ENCODE measurements at places on chromosomes 5 and 9.

DNA sequence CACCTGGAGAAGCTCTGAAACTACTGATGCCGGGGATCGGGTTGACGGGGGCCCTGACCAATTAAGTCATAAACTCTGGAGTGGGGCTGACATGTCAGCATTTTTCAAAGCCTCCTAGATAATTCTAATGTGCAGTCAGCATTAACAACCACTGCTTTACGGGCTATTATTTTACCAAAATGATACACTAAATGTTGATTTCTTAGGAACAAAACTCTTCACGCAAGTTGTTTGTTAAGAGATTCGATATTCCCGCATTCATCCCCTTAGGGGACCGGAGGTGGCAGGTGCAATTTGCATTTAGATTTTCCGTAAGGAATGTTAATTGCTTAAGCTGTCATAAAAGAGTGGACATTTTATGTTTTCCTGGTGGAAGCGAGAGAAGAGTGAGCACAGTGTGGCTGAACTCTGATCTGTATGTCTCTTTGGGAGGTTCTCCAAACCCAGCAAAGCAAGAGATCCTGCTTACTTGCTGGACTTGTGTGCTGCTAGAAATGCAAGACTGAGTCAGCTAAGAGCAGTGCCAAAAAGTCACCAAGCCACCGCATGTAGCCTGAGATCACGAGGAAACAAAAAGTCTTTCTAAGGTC, 77.6 kb downstream of the UGCG start:
- no peak for DNase-seq

GRCh38 chr5:96332535-96333366, 100.3 kb downstream of the PCSK1 start:
- no peak for DNase-seq

DNA sequence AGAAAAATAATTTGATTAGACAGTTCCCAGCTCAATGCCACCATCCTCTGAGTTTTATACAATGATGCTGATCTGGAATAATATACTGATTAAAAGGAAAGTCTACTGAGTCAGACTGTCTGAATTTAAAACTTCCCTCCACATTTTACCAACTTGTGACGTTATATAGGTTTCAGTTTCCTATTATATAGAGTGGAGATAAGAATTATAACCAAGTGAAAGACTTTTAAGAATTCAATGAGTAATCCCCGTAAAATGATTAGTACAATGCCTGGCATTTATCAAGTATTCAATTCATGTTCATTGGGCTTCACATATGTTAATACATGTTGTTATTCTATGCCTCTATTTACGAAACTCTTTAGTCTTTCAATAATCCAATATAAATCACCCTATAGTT, 166.0 kb downstream of the CDH9 start:
- no peak for DNase-seq

DNA sequence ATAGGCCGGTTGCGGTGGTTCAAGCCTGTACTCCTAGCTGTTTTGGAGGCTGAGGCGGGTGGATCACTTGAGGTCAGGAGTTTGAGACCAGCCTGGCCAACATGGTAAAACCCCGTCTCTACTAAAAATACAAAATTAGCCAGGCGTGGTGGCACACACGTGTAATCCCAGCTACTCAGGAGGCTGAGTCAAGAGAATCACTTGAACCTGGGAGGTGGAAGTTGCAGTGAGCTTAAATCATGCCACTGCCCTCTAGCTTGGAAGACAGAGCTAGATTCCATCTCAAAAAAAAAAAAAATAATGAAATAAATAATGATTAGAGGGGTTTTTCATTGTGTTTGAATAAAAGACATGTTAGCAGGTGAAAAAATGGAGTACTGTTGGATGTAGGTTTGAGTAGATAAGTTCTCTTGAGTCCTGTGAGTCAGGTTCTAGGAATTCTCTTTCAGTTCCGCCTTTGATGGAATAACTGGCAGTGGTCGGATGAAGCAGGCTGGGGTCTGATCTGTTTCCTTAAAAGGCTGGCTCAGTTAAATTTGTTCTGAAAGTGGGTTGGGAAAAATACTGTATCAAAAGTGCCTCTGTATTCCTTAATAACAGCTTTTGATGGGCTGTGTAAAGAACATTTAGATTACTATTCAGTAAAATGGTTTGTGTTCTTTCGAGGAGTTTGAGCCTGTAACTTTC, 73.2 kb downstream of the AOPEP start:
- DNase-seq = no peak

DNA sequence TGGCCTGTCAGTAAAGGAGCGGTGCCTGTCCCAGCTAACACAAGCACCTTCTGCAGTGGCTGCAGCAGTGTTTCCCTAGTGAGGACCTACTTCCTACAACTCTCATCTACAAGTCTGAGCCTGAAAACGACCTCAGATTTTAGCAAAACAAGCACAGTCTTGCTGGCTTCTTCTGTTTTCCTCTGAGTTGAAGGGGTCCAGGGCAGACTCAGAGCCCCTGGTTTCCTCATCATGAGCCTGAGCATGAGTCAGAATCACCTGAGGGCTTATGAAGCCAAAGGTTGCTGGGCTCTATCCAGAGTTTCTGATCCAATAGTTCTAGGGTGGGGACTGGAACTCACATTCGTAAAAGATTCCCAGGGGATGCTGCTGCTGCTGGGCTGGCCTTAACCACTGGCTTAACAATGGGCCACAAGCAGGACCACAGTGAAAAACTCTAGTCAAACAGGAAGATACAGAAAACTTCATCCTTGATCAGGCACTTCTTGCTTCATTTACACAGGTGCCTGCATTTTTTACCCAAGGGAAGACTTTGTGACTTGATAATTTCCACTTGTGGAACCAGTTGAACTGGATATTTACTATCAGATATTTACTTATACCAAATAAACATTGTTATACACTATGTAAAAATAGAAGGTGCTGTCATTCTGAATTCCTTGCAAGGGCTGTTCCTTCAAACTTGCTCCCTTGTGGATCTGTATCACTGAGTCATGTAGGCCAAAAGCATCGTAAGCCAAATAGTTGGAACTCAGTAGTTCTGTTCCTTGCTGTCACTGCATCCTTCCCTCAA, 4.3 kb upstream of the ACER2 start:
- DNase-seq = no peak

- DNase-seq = no peak
Observed at GRCh38 chr5:3230254-3230653, 365.4 kb upstream of the IRX1 start.

GRCh38 chr9:68551191-68551590, 10.5 kb upstream of the TMEM252 start:
- DNase-seq = no peak

GRCh38 chr9:110240198-110240597, 16.1 kb downstream of the TXN start:
- no peak for DNase-seq

GRCh38 chr9:5551368-5552150, 41.2 kb downstream of the PDCD1LG2 start:
- no peak for DNase-seq

DNA sequence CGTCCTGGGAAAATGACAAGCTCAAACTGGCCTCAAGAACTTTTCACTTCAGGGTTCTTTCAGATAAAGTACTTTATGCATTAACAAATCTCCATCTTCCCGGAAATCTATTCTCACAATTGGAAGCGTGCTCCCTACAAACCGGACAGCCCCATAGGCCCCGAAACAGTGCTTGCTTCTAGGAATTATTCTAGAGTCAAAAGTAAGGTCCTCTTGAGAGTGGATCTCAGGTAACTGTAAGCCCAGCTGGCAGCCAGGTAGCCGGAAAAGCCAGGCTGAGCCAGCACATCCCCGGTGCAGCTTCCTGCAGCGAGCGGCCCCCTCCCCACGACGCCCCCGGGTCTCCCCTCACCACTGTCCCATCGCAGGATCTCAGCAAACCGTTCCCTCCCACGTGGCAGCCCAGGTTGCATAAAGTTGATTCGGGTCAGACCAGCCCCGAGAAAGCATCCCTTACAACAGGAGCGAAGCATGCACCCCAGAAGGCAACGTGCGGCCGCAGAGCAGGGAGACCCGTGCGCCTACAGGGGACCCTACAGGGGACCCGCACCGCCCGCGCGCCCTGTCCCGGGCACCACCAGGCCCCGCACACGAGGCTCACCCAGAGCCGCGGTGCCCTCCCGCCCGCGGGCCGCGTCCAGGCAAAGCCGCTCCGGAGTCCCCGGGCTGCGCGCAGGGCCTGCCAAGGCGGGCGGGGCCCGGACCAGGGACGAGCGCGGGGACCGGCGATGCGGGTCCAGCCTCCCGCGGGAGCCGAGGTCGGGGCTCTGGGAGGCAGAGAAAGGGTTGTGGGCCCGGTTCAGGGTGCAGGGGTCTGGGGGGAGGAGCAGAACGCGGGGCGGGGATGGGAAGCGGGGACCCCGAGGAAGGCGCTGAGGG, 920 bp downstream of the LPCAT1 start:
- peak; percentile 68 for DNase-seq

GRCh38 chr9:121622387-121623203, 28.8 kb upstream of the DAB2IP start:
- DNase-seq = no peak

- DNase-seq = no peak
Observed at GRCh38 chr9:76796296-76796695, 32.1 kb downstream of the PCA3 start.

DNA sequence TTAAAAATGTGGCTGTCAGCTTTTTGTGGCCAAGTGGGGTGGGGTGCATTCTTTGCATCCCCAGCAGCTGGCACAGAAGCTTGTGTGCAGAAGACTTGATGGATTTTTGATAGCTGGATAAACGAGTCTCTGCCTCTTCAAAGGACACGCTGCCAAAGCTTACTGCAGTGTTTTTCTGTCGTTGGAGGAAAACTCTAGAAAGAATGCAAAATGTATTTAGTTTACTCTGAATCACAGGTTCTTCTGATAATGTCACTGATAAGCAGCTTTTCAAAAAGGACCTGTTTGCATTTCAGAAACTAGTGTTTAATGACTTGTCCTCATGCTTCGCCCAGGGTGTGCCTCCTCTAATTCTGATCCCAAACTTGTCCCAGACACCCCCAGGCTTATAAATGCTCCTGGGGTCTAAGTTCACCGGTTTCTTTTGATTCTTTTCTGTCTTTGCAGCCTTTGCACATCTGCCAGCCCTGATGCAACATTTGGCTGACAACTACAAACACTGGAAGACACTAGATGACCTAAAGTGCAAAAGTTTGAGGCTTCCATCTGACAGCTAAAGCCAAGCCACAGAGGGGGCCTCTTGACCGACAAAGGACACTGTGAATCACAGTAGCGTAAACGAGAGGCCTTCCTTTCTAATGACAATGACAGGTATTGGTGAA, 66.0 kb downstream of the WDR41 start:
- DNase-seq = no peak

DNA sequence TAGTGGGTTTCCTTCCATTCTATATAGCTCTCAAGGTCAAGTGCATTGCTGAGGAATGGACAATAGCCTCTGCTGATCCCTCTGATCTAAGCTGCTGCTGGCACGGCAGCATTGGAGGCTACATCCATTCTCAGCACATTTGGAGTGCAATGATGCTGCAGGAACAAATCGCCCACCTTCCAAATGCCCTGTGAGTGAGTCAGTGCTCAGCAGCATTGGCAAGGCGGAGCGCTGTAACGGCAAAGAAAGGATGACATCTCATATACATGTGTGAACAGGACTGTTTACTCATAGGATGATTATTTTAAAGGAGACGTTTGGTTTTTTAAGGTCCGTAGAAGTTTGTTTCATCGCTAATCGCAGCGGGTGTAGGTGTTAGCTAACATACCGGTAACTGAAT, 408.7 kb downstream of the ARHGEF28 start:
- DNase-seq = no peak

- peak; percentile 90 for DNase-seq
Observed at GRCh38 chr5:177599731-177600507, at the start of gene B4GALT7. B4GALT7 (plus strand) TSS chr5:177600132; CDS start chr5:177600211, 79 bp downstream.

DNA sequence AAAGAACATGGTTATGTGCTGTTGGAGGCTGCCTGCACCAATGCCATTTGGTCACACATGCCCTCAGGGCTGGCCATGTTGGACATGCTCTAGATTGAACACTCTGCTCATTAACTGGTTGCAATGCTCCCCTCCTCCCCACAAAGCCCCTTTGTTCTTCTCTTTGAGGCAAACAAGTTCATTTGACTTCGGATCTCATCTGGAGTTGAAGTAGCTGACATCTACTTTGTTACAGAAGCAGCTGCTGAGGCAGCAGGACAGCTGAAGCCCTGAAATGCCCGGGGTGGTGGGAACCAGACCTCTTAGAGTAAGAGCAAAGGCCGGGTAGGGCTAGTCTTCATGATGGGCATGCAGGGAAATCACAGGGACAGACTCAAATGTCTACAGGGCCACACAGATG, 123.5 kb downstream of the APBA1 start:
- no peak for DNase-seq

- no peak for DNase-seq
Observed at GRCh38 chr9:114487607-114488300, 17.5 kb downstream of the WHRN start.

DNA sequence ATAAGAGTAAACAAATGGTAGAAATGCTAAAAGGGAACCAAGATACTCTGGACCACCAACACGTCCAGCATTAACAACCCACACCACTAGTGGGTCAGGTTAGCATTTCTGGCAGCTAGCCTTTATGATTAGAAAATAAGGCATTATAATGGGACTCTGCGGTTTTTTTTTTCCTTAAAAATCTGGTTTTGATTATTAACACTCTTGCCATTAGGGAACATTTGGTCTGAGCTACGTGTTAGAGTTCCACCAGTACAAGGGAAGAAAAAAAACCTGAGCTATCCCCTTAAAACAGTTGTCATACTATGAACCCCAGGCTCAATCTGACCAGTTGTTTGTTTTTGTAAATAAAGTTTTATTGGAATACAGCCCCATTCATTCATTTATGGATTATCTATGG, 110.4 kb downstream of the NTRK2 start:
- no peak for DNase-seq
